GM12891 (cell line): ENCODE measurements at places on chromosomes 4 and X.

GRCh38 chrX:1518512-1518911 lies 18.5 kb downstream of the P2RY8 start:
- DNase-seq, result no peak

- no peak for DNase-seq
These were observed 159.1 kb upstream of the TTC29 start for GRCh38 chr4:147104768-147105167.

GRCh38 chr4:77669946-77670590 lies 64.4 kb downstream of the CXCL13 start:
- no peak for DNase-seq

DNA sequence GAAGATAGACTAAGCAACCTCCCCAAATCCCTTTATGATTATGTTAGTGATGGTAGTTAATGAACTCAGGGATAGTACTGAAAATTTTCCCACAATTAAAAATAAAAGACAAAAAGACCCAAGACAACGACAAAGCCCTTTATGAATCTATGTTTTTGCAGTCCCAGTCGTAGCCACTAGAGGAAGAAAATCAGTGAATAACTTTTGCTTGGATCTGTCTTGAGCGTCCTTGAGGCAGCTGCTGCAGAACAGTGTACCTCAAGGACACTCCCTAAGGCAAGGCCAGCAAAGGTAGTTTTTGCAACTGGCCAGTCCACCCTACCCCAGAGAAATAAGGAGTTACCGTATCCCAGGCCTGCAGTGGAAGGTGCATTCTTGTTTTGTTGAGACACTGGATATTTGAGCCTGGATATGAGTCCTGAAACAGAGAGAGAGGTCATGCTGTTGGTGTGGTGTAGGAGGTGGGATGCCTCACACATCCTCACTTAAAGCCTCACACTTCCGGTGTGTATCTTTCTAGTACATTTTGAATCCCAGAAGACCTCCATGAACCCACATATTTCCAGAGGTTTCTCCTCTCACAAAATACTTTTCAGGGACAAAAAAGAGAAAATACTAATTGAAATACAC lies 8.7 kb upstream of the TIMM8A start:
- no peak for DNase-seq

DNA sequence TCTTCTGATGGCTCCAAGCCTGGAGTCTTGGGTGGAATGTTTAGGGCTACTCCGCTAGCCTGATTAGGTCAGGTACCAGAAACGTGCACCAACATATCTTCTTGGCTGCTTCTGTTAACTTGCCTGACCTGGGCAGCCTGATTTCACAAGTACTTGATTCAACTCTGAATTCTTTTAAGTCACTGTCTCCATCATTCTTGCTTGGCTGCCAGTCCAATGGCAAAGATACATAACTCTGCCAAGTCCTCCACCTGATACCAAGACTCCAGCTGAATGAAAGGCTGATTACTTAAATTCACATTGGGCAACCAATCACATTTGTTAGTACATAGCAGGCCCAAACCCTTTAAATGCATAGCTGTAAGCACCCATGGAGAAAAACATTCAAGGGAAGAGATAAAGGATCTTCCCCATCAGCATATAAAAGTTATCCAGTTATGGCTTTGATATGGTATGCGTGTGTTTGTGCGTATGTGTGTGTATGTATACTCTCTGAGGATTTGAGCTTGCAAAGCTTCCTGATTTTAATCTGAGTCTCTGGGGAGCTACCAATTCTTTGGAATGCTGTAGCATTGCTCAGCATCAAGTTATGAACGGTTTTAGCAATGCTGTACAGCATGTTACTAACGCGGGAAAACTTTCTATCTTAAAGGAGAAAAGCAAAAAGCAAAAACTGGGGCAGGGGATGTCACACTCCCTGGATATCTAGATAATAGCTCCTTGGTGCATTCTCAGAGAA lies 917.2 kb downstream of the DMD start:
- DNase-seq, result no peak
